ENCODE measurements at places on chromosomes 6 and 20.
A peak's percentile ranks its signal among the peaks of the same experiment; 100 is the strongest.

DNA sequence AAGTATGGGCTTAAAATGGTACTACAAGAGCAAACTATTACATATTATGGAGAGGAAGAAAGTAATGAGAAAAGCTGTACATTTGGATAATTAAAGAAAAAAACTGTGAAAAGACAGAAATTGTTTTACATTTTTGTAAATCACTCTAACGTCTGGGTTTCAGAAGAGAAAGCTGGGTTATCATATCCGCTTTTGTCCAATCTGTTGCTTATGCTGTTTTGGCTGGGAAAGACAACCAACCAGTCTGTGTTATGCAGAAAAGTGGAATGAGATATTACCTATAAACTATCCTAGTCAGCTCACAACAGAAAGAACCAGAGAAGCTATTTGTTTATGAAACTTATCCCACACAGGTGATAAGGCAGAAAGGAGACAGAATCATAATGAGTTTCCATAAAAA lies 32.4 kb downstream of the REV3L start:
- DNase-seq: no peak

DNA sequence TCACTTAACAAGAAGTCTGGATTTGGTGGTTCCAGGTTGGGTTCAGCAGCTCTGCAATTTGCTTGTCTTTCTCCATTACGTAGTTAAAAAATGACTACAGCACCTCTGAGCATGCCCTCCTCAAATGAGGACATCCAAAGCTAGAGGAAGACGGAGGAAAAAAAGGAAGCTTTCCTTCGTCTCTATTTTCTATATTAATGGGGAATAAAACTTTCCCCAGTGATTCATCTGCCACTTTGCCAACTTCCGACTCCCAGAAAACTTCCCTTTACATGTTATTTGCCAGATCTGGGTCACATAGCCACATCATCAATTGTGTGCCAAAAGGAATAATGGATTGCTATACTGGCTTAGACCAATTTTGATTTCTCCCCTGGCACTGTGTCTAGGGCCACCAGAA lies 69.5 kb downstream of the ZFAND3 start:
- DNase-seq: no peak

GRCh38 chr20:45863543-45864470 lies 6.4 kb downstream of the ZSWIM3 start:
- no peak for DNase-seq

DNA sequence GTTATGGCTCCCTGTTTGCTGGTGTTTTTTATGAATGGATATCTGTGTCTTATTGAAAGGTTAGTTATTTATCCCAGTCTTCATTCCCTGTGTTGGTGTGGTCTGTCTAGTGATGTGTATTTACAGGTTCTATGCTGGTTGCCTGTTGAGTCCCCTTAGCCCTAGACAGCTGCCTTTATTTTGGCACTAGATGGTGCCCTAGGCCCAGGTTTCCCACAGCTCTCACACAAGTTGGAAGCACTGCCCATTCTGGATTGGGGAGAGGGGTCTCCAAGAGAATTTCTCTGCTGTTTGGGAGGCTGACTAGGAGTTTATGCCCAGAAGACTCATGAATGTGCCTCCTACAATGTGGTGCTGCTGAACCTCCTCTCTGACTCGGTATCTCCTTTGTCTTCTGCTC lies 12.4 kb downstream of the GRM1 start:
- DNase-seq: peak; percentile 0

- no peak for DNase-seq
Observed at GRCh38 chr6:80357674-80358073, 251.2 kb downstream of the BCKDHB start.

- no peak for DNase-seq
Observed at GRCh38 chr20:2610326-2610725, 42.1 kb upstream of the NOP56 start.

DNA sequence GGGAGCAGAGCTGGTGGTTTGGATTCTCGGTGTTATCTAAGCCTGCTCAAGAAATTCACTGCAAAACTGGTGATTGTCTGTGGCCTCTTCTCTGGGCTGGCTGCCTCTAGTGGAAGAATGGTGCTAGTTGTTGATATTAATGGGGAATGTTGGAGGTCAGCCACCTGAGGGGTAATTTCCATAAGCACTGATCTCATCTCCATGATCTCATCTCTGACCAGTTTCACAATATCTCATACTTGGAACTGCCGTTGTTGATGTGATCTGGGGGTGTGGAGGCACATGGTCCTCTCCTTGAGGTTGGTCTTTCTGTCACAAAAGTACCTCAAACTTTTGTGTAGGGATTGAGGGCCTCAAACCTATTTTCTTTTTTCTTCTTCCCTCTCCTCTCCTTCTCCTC lies 102.6 kb downstream of the CD109 start:
- DNase-seq: peak; percentile 89

DNA sequence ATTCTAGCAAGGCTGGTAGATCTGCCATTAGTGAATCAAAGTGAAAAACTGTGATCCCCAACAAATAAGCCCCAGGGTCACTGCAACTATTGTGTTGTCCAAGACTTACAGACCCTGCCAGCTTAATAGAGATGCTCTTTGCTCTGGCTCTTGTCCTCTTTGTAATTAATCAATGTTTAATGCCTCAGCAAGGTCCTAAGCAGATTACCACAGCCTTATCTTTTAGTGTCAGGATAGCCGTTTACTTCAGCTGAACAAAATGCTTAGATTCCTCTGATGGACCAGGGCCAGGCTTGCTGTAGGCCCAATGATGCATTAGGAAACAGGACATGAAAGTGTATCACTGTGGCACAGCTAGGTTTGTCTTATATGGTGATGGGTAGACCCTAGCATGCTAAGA lies 353.3 kb downstream of the HACE1 start:
- no peak for DNase-seq

DNA sequence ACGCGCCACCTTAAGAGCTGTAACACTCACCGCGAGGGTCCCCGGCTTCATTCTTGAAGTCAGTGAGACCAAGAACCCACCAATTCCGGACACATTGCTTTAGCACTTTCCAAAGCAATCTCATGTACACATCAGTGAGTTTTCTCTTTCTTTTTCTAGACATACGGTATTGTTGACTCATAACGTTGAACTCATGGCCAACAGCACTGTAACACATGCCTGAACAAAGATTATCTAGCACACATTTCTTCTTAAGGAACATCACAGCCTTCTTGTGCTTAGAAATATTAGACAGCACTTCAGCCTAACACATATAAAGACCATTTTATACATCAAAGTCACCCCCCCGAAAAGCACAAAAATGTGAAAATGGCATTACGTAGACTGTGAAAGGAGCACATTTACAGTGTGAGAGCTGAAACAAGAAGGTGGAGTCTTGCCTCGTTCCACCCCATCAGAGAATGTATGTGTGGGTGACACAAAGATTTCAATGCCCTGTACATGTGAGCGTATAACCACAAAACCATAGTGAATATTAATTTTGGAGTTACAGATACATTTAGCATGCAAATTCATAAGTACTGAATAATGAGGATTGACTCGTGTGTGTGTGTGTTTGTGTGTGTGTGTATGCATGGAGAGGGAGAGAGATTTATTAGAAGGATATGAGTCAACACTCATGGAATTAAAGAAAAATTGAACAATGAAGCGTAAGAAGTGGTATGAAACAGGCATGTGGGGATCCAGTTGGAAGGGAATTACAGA lies 134.1 kb downstream of the FAM83B start:
- DNase-seq: peak; percentile 98

- no peak for DNase-seq
Observed at GRCh38 chr6:104952911-104953399, 4.0 kb upstream of the LIN28B start.

DNA sequence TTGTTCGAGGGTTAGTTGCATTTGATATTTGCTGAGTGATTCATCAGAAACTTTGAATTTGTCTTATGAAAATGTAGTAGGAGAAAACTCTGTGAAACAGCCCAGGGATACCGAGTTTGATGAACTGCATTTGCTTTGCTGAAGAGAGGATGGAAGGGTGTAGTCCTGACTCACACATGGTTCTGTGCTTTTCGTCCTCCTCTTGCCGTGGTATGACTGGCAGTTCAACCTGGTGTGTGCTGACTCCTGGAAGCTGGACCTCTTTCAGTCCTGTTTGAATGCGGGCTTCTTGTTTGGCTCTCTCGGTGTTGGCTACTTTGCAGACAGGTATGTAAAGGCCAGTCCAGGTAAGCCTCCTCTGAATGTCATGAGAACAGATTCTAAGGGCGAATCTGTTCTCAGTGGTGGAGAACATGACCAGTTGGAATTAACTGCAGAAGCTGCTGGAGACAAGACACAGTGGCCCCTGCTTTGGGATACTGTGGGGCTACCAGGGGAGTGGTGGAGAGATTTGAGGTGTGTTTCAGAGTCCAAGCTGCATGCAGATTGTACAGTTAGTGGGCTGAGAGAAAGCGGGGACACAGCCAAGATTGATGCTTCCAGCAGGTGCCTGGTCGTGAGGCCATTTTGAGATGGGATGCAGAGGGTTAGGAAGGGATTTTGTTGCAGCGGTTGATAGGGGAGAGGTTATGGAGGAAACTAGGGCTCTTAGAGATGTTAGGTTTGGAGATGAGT lies 8.4 kb downstream of the SLC22A1 start:
- DNase-seq: no peak

GRCh38 chr20:57708694-57709673 lies 831 bp downstream of the PMEPA1 start:
- DNase-seq: no peak

- no peak for DNase-seq
Observed at GRCh38 chr20:50562262-50562701, 52.1 kb downstream of the PTPN1 start.

GRCh38 chr20:59360934-59361333 lies 60.5 kb downstream of the EDN3 start:
- no peak for DNase-seq

DNA sequence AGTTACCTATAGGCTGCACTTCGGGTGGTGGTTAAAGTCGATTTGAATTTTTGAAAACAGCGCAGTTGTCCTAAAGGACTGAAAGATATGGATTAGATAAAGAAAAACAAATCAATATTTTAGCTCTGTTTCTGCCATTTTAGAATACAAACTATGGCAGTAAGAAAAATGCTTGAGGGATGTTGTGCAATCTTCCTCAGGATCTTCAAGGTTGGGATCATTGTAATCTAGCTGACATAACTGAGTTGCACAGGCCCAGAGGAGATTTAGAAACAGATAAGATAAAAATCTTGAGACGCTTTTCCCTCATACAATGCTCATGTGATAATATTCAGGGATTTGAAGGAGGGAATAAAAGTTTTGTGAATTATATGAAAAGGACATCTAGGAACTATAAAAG lies 926 bp downstream of the PEX3 start:
- peak; percentile 7 for DNase-seq

DNA sequence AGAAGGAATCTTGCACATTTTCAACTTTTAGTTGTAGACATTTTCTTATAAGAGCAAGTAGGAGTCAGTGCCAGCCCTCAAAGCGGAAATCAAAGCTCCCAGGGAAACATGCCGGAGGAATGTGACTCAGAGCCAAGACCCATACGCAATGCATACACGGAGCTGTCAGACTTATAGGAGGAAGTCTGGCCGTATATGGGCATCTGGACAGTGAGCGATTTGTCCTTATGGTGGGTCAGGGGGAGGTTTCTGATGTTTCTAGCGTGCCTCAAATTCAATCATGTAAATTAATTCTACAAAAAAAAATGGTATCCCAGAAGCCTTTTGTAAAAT lies 3.6 kb upstream of the CCN2 start:
- DNase-seq: peak; percentile 98
